ENCODE measurements at places on chromosomes 2 and 18.

DNA sequence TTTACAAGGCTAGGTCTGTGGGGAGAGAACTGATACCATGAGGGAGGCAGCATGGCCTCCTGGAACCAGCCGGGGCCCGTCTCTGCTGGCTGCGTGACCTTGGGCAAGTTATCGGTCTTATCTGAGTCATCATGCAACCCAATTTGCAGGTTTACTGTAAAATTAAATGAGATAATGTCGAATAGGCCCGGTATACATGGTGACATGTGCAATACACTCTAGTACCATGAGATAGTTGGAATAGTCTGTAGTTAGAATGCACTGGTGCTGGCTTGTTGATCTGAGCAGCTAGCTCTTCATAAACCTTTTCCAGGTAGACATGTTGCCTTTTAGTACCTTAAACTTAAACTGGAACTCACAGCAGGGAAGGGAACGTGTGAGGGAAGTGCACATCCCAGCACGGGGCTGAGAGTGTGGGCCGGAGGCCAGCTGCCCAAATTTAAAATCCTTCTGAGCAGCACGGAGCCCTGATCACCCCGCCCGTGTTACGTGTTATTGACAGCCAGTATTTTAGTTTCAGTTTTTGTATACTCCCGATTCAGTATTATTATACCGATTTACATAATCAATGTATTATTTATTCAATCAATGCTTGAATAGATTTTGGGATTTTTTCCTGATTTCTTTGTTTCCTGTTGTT lies 72.4 kb upstream of the HS6ST1 start:
- no peak for DNase-seq

- no peak for DNase-seq
These were observed 116.9 kb upstream of the TEX51 start for GRCh38 chr2:126781806-126782205.

DNA sequence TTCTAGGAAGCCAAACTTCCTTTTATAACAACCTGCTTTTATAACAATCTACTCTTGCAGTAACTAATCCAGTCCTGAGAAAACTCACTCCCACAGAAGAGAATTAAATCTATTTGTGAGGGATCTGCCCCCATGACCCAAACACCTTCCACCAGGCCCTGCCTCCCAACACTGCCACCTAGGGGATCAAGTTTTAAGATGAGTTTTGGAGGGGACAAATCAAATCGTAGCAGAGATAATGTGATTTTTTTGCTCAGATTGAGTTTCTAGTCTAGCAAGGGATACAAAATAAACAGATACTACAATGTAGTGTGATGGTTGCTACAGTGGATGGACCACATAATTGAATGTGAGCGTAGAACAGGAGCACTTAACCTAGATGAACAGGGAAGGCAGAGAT lies 52.2 kb downstream of the NCOA1 start:
- DNase-seq: no peak

DNA sequence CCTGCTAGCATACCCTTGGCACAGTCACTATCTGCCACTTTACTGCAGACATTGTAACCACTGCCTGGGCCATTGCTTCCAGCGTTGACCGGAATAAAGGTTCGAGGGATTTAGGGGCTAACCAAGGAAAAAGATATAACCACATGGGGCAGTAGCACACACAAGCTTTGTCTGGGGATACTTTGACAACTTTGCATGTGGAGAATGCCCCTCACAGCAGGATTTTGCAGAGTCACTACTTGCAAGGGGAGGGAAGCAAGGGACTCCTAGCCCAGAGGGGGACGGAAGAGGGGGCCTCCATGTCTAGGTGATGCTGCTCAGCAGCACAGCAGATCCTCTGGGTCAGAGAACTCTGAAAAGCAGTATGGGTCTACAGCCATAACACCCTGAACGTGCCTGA lies 138.7 kb downstream of the SPP2 start:
- no peak for DNase-seq

DNA sequence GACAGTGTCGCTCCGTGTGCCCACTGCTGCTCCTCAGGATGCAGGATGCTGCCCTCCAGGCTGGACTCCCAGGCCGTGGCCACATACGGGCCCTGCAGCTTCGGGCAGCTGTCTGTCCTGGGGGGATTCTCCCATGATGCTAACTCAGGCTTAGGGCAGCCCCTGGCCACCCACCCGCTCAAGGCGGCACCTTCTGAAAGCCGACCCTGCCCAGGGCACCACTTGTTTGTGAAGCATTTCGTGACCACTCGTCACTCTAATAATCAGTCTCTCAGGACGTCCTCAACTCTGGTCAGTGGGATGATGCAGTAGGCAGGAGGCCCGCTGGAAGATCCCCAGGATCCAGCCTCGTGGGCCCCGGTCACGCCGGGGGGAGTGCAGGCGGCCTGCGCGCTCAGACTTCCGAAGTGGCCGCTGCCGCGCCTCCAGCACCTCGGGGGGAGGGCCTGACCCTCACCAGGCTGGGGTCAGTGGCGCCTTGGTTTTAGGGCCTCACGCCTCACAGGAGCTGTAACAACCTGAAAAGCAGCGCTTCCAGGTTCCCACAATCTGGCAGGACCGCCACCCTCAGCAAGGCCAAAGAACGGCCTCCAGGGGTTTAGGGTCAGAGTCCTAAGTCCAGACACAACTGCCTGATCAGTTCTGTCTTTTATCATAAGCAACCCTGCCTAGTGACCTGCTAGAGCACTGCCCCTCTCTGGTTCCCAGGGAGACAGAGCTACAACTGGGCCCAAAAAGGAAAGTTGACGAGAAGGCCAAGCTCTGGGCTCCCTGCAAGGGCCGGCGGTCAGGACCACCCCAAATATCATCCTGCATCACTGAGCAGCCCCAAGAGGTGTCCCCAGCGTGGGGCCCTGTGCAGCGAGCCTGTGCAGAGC lies 53.0 kb downstream of the EIPR1 start:
- no peak for DNase-seq

DNA sequence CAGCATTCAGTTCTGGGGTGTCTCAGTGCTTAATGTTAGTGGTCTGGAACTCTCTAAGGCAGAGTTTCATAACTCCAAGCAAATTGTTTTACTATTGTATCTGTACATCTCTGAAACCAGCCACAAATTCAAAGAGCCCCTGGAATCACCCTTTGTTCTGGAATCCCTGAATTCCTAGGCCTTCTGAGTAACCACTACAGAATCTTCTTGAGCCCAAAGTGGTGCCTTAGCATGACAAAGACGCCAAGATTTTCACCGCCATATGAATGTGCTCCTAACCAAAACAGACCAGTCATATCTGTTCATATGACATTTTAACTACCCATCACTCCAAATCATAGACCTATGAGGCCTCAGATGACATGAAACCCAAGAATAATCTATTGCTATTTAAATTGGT lies 668.1 kb downstream of the EPHA4 start:
- no peak for DNase-seq

DNA sequence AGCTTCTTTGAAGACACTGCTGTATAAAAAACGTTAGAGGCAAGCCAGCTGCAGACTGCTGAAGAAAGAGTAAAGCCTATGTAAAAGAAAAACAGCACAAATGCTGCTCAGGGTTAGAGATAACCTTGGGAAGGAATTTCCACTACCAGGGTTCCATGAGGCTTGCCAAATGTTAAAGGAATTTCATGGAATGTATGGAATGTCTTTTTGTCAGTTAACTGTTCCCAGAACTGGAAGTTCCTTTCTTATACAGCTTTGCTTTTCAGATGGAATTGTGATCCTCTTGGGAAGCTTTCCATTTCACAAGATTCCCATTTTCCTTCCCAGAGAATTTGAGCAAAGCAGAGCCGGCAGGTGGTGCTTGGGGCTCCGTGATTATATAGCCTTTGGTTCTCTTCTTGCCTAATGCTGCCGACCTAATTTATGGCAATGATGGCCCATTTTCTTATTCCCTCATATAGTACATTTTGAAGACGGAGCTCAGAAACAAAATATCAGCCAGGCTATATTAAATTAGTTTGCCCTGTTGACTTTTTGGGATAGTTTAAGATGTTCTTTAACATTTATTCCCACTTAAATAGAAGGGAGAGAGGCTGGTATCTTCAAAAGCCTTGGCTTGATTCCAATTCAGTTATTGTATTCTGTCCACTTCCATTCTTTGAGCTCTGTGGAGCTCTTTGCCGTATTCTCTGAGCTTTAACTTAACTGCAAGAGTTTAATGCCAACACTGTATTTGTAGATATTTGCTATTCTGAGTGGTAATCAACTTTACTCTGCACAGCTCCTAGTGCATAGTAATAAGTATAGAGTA lies 162.3 kb downstream of the PHLPP1 start:
- no peak for DNase-seq

GRCh38 chr2:121532347-121532766 lies 1.7 kb downstream of the RNU4ATAC start:
- no peak for DNase-seq

- no peak for DNase-seq
These were observed 59.9 kb upstream of the LRATD1 start for GRCh38 chr2:14572633-14573032.

GRCh38 chr2:7020468-7020867 lies 103.3 kb downstream of the RNF144A start:
- DNase-seq: no peak

- DNase-seq: peak; percentile 57
These were observed 41.9 kb upstream of the SPATS2L start for GRCh38 chr2:200264631-200265030.

- no peak for DNase-seq
These were observed 62.4 kb upstream of the ACVR1 start for GRCh38 chr2:157938556-157938955.

- DNase-seq: no peak
These were observed 14.3 kb upstream of the ITGA6 start for GRCh38 chr2:172412984-172413492.
